NCI-H524 (cell line): ENCODE measurements at places on chromosomes 2 and 18.

- no peak for DNase-seq
Measured at GRCh38 chr2:101175991-101176390, 24.8 kb upstream of the TBC1D8 start.

DNA sequence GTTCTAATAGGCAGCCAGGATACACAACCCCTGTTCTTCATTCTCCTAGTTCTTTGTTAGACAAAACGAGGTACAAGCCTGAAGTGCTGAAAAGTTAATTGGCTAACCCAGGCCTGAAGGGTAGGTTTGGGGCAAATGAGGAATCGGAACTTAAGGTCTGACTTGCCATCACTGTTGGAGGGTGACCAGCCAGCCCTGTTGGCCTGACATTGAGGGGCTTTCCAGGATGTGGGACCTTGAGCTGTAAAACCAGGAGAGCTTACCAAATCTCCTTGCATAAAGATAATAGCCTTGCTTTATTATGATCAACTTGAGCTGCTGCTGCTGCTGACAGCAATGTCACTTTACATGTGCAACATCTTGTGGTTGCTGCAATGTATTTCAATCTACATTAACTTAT, 256.0 kb downstream of the VAPA start:
- DNase-seq: no peak

GRCh38 chr2:159427048-159427447, 140.5 kb upstream of the WDSUB1 start:
- DNase-seq: no peak

DNA sequence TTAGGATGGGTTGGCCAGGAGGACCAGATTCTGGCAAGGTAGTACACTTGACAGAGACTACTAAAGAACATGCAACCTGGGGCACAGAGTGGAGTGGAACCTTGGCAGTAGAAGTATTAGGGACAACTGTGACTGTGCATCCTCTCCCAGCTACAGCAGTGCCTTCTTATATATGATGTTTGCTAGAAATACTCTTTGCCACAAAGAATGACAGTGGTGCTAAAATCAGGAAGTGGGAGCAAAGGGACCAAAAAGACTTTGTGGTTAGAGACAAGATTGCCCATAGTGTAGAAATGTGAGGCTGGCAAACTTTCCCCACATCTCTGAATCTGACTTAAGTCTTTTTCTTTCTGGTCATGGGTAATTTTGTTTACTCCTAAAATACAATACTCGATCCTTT, 9.4 kb upstream of the SLC38A11 start:
- DNase-seq: no peak

DNA sequence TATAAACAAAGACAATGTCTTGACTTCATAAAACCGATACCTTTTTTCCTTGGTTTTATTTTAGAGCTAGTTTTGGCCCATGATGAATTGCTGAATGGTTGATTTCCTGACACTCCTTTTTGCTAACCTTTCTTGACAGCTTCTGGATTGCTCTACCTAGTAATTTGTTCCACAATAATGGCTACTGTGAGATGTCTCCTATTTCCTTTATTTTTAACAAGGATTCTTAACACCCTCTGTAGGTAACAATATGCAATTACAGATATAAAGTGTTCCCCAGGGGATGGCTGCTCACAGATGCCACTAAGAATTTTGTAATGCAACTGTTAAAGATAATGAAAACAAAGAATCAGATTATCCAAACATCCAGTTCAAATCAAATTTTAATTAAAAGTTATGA, 100.8 kb upstream of the ATP5MC3 start:
- DNase-seq: peak; percentile 82

- peak; percentile 88 for DNase-seq
Measured at GRCh38 chr2:96536445-96537065, at the start of gene ARID5A. ARID5A (plus strand) TSS chr2:96536752; CDS start chr2:96536827, 75 bp downstream.

DNA sequence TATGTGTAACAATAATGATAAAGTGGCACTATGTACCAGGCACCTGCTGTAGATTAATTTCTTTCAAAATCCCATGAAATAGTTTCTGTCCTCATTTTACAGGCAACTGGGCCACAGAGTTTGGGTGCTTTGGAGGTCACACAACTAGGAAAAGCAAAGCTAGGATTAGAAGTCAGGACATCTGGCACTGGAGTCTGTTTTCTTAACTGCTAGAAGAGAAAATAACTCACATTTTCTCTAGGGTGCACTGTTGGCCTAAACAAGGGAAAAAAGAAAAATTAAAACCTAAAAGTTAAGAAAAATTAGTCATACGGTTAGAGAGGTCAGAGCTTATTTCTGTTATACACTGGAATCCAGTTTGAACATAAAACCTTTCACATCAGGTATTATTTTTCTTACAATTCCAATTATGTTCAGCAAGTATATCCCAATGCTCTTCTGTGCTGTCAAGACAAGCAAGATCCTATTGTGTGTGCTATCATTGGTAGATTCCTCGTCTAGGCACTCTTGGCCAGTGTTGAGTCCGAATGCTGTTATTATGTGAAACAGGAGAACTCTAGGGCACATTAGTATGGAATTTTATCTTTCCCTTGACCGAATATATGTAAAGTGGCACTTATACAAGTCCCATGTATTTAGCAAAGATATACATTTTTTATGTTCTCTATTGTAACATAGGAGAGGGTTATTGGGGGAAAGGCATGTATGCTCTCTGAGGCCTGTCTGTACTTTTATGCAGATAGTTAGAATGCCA, 1.5 kb upstream of the OSGEPL1 start:
- peak; percentile 56 for DNase-seq

GRCh38 chr2:102057502-102058292, 65.9 kb downstream of the IL1R2 start:
- no peak for DNase-seq

DNA sequence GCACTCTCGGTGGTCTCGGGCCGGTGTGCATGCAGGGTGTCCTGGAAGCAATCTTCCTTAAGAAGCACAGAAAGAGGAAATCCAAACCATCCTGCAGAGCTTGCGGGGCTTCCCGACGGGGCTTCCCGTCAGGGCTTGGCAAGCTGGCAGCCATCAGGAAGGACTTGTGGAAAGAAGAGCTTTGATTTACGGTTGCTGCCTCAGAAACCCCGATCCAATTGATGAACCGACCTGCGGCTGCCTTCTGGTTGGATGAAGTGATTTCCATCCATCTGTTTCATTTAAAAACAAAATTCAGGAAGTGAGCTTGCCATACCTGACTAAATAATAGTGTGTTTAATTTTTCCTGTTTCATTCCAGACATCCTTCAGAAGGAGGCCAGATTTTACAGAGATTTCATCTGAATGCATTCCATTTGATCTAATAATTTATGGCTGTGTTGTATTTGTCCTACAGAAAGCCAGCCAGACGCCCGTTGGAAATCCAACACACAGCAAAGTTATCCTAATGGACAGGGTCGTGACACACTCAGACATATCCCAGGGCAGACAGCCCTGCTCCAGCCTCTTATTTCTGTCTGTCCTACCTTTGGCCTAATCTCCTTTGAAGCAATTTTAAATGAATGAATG, 141.3 kb downstream of the SEPTIN10 start:
- DNase-seq: no peak

- peak; percentile 4 for DNase-seq
Measured at GRCh38 chr18:51196118-51196810, 1.2 kb downstream of the MEX3C start.

GRCh38 chr2:33298233-33298632, 178.2 kb upstream of the RASGRP3 start:
- no peak for DNase-seq

- DNase-seq: no peak
Measured at GRCh38 chr2:218022851-218023530, 20.2 kb upstream of the TNS1 start.

DNA sequence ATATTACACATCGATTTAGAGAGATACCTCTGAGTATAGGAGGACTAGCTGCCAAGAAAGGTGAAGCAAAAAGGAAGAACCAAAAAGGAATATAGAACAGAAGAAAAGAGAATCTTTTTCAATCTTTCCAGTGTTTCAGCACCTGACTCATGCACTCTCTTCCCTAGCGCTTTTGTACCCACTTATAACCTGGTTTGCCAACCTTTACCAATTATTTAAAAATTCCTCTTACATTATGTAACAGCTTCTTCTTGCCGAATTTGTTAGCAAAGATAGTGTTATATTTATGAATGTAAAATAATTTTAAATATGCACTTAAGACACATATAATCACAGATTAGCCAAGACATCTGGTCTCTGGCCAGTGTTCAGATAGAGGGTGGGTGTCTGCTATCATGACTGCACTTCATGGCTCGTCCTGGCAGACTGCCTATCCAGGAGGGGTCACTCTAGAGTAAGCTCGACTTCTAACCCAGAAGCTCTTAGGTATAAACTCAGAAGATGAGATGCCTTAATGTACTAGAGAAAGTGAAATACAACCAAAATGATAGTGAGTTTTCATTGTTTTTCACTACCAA, 122.9 kb downstream of the ATAD2B start:
- DNase-seq: peak; percentile 64

DNA sequence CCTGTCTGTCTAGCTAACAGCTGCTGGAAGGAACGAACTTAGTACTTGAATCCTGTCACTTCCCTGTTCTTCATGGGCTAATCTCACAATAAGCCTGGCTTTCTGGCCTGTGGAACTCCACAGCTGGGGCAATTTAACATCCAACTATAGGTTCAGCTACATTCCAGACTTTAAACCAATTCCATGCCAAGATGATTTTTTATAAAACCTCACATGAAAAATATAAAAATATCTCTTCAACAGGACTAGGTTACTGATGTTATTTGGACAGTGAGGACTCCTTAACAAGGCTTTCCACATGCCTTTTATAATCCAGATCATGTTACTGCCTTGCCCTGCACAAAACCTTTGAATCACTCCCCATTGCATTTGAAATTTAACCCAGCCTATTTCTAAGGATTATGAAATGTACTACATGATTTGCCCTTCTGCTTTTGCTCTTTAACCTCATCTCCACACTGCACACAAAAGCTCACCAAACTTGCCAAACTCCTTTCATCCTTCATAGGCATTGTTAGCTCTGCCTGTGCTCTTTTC, 863.2 kb upstream of the CHAC2 start:
- peak; percentile 75 for DNase-seq

- DNase-seq: no peak
Measured at GRCh38 chr2:200028998-200029397, 73.6 kb downstream of the MAIP1 start.

- no peak for DNase-seq
Measured at GRCh38 chr18:28065031-28065792, 111.7 kb downstream of the CDH2 start.

DNA sequence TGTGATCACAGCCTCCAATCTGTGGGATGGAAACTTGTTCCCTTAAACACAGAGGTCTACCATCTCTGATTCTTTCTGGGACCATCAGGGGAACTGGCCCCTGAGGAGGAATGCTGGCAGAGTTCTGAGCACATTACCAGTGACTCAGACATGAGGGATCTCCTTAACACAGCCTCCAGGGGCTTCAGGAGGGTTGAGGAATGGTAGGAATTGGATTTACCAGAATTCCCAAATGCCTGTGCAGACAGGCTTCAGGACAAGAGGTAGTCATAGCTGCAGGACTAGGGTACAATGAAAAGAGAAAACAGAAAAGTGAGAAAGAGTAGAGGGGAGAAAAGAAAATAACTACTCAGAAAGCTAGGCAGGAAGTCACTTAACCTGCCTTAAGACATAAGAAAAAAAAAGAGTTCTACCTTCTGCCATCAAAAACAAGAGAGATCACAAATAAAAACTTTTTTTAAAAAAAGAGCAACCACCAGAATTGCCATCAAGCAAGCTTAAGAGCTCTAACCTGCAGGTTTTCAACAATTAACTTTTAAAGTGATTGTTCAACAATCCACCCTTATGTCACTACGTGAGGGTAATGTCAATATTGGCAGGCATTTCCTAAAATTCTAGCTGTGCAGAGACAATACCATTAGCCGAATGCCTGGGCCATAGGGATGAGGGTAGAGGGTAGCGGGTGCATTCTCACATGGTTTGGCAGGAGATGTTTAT, 524.4 kb downstream of the BCL11A start:
- no peak for DNase-seq

DNA sequence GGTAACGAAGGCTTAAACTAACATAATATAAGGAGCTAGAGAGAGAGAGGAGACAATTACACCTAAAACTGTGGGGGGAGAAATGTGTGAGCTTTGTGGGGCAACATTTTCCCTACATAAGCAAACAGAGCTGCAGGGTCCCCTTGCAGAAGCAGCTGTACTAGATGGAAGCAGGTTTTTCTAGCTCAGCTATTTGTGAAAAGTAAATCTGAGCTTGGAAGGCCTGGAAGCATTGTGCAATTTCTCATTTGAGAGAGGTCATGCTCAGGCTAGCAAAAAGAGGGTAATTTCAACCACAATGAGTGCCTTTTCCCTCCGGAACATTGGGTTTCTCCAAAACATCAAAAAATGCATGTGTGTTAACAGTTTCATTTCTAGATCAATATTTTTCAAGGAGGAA, 130.0 kb downstream of the ARL4C start:
- no peak for DNase-seq

- no peak for DNase-seq
Measured at GRCh38 chr2:197827618-197828017, 23.2 kb downstream of the PLCL1 start.

- DNase-seq: peak; percentile 88
Measured at GRCh38 chr2:240434728-240435456, 571 bp upstream of the GPC1 start.

DNA sequence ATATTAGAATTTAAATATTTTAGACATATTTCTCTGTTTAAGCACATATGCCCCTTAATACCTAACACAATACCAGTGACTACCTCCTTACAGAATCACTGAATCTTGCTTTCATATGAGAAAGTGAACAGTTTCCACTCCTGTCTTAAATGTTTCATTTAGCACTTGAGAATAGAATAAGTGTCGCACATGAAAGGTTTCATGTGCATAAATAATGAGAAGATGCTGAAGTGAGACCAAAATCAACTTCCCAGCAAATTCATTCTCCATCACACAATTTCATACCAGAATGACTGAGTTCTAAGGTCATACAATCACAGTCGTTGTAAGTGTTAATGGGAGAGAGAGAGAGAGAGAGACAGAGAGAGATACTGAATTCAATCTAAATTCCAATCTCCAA, 51.2 kb downstream of the ATIC start:
- DNase-seq: no peak

DNA sequence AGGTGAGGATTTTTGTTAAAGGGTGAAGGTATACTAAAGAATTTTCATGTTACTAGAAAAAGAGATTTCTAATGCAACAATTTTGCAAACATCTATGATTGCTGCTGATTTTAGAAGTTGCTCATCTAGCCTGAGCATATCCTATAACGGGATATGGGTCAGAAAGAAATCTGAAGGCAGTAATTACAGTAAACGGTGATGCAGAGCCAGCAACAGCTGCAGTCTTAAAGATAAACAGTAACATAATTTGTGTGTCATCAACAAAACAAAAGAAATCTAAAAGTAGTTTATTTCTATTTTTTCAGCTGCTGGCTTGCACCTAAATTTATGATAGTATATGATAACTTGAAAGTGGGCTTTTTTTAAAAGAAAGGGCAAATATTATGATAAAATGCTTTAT, 215.7 kb downstream of the SLC4A10 start:
- DNase-seq: no peak

GRCh38 chr2:212109792-212110680, 428.6 kb downstream of the ERBB4 start:
- DNase-seq: no peak
